Neural crest cell (in vitro differentiated cells): ENCODE measurements at places on chromosomes 11 and 22. TPM values are rescaled to one million over a fixed set of nuclear protein-coding genes. Genes with fewer than 3 reads are reported as not detected.

Gene CD3G
- not detected in 2 replicates for total RNA-seq

Gene SVIP
- 32.5 and 36.7 TPM in 2 replicates for total RNA-seq

Gene LGR4
- total RNA-seq, result 45.3 and 51.5 TPM in 2 replicates

Gene IFITM2
- total RNA-seq, result 55.0 and 67.2 TPM in 2 replicates

GRCh38 chr11:46600194-46600960 lies 6.6 kb upstream of the AMBRA1 start:
- H3K4me3 ChIP-seq, result no peak overlapping the region
- no peaks in the 10 kb centered on the region for H3K36me3 ChIP-seq
- no peaks in the 10 kb centered on the region for H3K4me1 ChIP-seq
- no peak overlapping the region for H3K27ac ChIP-seq
- no peaks in the 10 kb centered on the region for H3K27me3 ChIP-seq

DNA sequence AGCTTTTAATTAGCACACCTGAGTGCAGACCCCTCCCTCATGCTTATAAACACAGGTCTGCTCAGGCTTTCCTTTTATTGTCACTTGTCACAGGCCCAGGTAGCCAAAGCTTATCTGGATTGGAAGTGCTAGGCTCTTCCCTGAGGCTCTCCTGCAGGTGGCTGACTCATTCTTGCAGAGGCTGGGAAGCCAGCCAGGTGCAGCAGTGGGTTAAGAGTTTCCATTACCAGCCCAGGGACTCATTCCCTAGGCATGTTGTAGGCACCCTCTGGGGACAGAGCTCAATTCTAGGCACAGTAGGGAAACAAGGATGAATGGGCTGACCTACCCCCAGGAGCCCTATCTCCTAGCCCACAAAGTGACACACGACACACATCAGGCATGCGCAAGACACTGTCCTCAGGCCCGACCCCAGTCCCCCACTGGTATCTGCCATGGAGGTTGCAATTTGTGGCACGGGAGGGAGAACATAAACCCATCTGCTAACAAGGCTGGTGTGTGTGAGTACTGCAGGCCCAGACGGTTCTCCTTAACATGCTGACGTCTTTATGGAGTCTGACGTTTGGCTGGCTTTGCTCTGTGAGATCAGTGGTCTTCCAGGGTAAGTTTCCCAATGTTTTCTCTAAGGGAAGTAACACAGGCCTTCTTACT lies 94.2 kb downstream of the ABTB2 start:
- DNase-seq, result no peak
- peaks cover 49% of the 10 kb centered on the region for H3K4me1 ChIP-seq
- H3K4me3 ChIP-seq, result no peak overlapping the region
- no peaks in the 10 kb centered on the region for H3K27me3 ChIP-seq
- no peaks in the 10 kb centered on the region for H3K36me3 ChIP-seq

DNA sequence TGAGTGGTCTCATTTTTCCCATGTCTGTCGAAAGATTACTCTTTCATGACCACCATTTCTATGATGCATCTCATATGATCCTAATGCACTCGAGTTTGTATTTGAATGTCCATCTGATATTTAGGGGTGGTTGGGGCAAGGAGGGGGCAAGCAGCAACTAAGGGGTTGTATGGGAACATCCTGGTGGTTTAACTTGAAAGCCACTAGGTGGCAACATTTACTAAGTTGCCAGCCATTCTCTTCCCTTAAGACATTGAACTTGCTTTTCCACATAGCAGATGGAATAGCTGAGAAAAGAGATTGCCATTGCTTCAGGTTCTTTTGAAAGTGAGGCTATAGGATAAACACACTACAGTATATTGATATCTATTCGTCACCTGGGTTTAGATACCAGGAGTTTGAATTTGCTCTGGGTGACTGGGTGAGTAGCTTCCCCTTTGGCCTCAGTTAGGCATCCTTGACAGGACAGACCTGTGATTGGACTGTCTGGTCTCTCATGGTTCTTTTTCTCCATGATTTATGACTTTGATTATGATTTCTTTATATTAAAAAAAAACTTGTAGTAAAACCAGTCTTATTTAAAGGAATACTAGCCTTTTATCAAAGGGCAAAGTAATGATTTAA lies 32.4 kb downstream of the NF2 start:
- H3K4me3 ChIP-seq, result no peak overlapping the region
- H3K36me3 ChIP-seq, result no peaks in the 10 kb centered on the region
- H3K27me3 ChIP-seq, result no peaks in the 10 kb centered on the region
- no peak for DNase-seq

- DNase-seq, result no peak
- no peaks in the 10 kb centered on the region for H3K27me3 ChIP-seq
- H3K4me3 ChIP-seq, result no peak overlapping the region
Observed at GRCh38 chr11:134152696-134153095, 71.1 kb downstream of the NCAPD3 start.

DNA sequence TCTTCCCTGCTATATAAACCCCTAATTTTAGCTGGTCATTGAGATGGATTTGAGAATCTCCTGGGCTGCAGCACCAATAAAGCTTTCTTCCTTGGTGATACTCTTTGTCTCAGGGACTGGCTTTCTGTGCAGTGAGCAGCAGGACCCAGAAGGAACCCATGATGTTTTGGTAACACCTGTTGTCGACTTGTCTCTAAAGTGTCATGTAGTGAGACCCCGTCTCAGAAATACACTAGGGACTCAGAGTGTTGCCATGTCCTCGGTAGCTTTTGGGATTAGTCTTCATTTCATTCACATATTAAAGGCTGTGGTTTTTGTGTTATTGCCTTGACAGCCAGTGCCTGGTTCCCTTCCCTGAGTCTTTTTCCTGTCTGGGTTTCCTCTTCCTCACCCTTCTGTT lies 1078.7 kb downstream of the TBC1D22A start:
- H3K27ac ChIP-seq, result no peak overlapping the region
- no peak overlapping the region for H3K4me3 ChIP-seq
- no peaks in the 10 kb centered on the region for H3K4me1 ChIP-seq
- H3K27me3 ChIP-seq, result peaks cover 13% of the 10 kb centered on the region
